Sciatic nerve (tissue), 2 donors: ENCODE measurements at places on chromosomes 7 and 10. TPM values are rescaled to one million over a fixed set of nuclear protein-coding genes. Genes with fewer than 3 reads are reported as not detected.
A peak's percentile ranks its signal among the peaks of the same experiment; 100 is the strongest.

GRCh38 chr10:129675027-129675769 is 208.2 kb downstream of the MGMT start:
- DNase-seq: no peak

The SMNDC1 gene
- 35.4 TPM for total RNA-seq

The CCDC172 gene
- total RNA-seq: not detected

The GRK5 gene
- total RNA-seq: 54.1 TPM

- DNase-seq: no peak
These were observed 65.6 kb downstream of the SH3PXD2A start for GRCh38 chr10:103789771-103790201.

- DNase-seq: no peak
These were observed 152.5 kb downstream of the SEMA3A start for GRCh38 chr7:84042110-84042539.

DNA sequence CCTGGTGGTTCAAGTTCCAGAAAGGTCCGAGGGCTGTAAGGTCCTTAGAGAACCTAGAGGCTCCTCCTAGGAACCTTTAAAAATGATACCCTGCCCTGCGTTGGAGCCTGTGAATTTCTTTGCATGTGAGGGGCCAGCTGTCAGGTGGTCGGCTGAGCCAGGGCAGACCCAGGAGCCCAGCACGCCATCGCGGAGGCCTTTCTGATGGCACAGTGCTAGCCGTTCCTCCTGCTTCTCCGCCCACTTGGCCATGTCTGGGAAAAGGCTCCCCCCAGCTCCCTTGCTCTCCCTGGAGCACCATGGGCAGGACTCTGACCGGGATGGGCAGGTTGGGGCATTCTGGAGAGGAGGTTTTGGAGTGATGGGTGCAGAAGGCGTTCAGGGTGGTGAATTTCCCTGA is 7.6 kb downstream of the ZNF316 start:
- no peak for DNase-seq

- no peak for DNase-seq
These were observed 53.8 kb upstream of the AGK start for GRCh38 chr7:141497391-141497790.

- no peak for DNase-seq
These were observed 26.1 kb downstream of the LRRTM3 start for GRCh38 chr10:66951896-66952295.

The WIPF3 gene
- total RNA-seq: 5.3 TPM

The NUTM2E gene
- total RNA-seq: not detected

- no peak for DNase-seq
These were observed 79.5 kb downstream of the EEPD1 start for GRCh38 chr7:36232555-36232954.

DNA sequence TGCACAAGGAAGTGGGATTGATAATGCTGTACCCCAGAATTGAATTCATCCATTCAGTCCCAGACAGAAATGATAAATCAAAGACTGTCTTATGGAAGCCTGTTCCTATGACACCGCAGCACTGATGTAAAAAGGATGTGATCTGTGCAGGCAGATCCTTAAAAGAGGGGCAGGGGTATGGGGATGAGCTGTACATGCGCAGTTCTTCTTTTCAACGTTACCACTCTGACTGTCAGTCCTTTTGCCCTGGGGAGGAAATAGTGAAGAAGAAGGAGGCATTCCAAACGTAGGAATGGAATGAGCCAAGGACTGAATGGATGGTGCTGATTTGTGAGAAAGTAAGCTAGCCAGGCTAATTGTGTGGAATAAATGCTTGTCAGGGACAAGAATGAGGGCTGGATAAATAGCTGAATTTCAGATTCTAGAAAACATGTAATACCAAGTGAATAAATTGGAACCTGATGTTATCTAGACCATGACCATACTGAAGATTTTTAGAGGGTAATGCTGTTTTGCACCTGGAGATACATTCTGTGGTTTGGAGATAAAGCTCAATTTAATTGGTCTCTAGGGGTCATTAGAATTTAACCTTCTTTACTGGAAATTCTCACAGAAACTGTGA is 509.3 kb downstream of the SORCS3 start:
- no peak for DNase-seq

GRCh38 chr10:42960991-42961795 is 115.7 kb upstream of the RET start:
- DNase-seq: no peak

- DNase-seq: no peak
These were observed 19.3 kb downstream of the PAPOLB start for GRCh38 chr7:4842319-4843064.

DNA sequence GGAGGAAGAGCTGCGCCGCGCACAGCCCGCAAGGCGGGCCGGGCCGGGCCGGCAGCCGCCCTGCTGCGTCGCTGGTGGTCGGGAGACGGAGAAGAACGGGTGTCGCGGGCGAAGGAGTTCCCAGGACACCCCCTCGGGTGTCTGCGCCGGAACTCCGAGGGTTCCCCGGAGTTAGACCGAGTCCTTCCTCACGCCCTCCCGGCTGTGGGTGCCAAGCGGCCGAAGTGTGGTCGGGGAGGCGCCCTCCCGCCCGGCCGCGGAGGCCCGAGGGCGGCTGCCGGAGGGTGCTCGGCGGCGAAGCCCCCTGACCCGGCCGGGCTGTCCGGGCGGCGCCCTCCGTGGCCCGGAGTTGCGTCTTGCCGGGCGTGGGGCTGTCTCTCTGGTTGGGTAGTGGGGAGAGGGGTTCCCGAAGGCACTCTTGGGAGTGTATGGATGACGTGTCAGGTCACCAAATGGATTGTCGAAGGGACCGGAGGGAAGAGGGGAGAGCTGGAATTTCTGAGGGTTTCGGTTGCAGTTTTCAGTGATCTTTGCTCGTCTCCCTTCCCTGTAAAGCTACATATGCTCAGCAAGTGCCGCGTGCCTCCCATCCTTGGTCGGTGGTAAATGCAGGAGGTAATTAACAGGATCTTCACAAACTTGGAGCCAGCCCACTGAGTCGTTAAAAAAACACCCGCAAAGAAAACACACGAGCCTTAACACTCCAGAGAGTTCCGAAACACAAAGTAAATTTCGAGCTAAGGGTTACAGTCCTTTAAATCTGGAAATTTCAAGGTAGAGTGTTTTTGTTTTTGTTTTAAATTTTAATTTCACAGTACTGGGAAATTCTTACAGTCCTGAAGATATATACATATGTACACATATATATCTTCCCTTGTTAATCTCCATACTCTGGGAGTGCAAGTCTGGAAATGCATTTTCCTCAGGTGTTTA is 871 bp downstream of the ST7 start:
- peak; percentile 71 for DNase-seq

DNA sequence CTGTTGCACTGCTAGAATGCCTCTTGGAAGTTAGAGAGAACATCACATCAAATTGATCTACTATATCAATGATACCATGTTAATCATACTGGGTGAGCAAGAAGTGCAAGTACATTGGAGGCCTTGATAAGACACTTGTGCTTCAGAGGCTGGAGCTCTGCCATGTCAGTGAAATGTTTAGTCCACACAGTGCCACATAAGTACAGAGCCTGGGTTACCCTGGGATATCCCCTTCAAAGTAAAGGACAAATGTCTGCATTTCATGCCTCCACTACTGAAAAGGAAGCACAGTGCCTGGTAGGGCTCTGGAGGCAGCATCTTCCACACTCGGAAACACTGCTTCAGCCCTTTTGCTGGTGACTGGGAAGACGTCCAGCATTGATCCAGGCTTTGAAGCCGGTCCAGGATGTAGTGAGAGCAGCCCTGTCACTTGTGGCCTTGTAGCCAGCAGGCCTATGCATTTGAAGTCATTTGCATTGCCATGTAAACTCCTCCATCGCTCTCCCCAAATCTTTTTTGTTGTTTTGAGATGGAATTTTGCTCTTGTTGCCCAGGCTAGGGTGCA is 15.7 kb upstream of the STN1 start:
- no peak for DNase-seq

- DNase-seq: no peak
These were observed 148.4 kb downstream of the PLPP4 start for GRCh38 chr10:120605410-120605809.

GRCh38 chr10:132906836-132907235 is 35.5 kb downstream of the CFAP46 start:
- DNase-seq: peak; percentile 35

DNA sequence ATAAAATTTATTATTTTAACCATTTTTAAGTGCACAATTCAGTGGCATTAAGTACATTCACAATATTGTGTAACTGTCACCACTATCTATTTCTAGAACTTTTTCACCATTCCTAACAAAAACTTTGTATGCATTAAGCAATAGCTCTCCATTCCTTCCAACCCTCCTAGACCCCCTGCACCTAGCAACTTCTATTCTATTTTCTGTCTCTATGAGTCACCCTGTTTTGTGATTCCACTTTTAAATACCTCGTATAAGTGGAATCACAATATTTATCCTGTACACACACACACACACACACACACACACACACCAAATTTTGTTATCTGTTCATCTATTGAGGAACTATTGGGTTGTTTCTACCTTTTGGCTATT is 89.2 kb downstream of the ARID5B start:
- DNase-seq: no peak

DNA sequence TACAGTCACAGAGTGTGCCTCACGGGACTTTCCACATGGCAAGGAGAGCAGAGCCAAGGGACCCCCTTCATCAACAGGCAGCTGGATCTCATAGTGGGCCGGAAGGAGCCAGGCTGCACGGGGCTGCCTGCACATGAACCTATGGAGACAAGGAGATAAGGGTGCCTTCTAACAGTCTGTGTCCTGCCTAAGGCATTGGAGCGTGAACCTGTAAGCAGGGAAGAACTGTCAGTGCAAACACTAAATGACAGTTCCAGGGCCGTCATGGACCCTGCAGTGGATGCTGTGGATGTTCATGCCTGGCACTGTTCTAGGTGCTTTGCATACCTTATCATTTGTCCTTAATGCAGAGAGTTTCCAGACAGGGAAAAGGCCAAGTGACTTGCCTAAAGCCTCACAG is 85.9 kb downstream of the WIPF3 start:
- DNase-seq: no peak

DNA sequence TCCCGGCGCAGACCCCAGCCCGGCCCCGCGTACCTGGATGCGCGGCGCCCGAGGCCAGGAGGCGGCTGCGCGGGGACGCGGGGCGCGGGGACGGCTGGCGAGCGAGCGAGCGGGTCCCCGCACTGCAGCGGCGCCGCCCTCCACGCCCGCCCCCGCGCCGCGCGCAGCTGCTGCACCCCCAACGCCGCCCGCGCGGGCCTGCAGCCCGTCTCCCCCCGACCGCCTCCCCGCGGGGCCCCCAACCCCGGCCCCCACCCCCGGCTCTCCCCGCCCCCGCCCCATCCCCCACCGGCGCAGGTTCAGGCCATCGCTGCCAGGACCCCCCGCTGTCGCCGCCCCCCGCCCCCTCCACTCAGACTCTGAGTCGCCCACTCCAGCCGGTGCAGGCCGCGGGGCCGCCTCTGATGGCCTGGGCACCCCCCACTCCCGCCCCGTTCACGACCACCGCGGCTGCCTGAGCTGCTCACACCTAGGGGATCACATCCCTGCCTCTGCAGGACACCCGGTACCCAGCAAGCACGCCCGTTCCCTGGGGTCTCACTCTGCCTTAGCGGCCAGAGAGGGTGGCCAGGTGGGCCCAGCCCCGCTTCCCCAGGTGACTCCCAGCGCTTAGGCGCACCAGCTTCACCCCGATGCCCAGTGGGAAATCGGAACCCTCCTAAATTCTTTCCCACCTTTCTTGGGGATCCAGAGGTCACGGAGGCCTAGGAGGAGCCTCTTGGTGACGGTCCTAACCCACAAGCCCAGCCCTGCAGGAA is 13.9 kb upstream of the DNAAF5 start:
- peak; percentile 46 for DNase-seq

The PLAU gene
- total RNA-seq: 15.6 TPM

DNA sequence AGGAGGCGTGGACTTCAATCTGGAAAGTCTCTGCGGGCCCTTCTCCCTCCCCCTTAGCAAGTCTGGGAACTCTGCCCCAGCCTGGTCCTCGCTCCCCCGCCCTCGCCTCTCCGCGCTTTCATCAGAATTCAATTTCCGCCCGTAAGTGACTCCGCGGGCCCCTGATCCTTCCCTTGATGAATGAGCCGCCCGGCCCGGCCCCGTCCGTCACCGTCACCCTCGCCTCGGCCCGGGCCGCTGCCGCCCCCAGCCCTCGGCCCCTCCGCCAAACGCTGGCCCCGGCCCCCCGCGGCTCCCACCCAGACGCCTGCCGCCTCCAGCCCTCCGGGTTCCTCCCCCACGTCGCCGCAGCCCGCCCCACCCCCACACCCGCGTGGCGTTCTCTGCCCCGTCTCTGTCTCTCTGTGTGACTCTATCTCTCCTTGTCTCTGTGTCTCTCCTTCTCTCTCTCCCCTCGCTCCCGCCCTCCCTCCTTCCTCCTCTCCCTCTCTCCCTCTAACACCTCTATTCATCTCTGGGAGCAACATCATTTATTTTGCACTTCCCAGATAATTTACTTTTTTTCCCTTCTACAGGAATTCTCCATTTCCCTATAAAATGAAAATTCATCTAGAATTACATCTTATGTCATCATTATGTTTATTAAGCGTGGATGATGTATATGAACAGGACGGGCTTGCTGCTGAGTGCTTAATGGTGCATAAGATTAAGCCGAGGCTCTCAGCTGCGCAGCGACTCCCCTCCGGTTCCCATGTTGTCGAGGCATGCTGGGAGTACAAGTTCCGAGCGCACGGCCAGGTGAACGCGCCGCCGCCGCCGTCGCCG is 91.2 kb upstream of the PAX2 start:
- no peak for DNase-seq

DNA sequence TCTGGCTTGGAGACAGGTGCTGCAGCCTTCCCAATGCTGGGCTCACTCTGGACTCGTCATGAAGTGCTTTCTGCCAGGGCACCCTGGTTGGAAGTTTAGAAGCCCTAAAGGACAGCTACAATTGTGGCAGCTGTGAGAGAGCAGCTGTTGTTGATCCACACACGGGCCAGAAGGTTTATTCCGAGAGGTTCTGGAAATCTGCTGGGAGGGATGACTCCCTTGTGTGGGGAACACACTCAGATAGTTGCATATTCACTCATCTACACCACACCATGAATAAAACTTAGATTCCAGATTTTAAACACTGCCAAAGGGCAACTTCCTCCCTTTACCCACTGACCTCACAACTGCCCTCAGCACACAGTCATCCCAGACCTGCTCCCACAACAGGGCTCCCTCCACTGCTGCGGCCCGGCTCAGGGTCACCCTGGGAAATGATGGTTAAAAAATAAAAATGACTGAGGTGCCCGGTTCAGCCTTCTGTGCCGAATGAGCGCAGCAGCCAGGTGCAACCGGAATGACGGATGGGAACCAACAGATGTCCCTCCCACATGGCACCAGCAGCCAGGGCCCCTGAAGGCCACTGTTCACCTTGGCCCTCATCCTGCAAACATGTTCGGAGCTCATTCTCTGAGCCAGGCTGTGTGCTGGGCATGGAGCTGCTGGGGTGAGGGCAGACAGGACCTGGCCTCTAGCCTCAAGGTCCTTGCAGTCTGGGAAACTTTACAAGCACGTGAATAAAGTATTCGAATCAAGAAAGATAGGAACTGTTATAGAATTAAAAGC is 40.2 kb downstream of the ASB13 start:
- DNase-seq: no peak

The SLC39A12 gene
- not detected for total RNA-seq

GRCh38 chr10:649798-650440 is 39.5 kb downstream of the DIP2C start:
- no peak for DNase-seq
